Stimulated activated memory B cell treated with anti-CD40 and anti-IgM and Interleukin-4, amounts not matched to agents 10 μg/mL and 1 μg/mL and 100 μg/mL, for 72 hours (primary cell): ENCODE measurements at places on chromosomes 11 and 22.

DNA sequence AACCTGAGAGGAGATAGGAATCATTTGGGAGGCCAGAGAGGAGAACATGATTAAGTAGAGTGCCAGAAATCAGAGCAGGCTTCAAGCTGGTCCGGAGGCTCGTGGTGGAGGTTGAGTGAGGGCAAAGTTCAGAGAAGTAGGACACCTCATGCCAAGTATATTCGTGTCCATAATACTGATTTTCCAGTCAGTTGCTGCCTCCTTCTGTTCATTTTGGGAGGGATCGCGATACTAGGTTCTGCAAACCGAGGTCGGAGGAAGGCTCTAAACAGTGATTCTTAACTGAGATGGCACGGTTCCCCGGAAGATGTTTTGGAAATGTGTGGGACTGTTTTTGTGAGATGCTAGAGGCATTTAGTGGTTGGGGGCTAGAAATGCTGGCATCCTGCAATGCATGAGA is 13.6 kb upstream of the CD3E start:
- H3K4me1 ChIP-seq: peaks cover 8% of the 10 kb centered on the region
- peaks cover 36% of the 10 kb centered on the region for H3K27me3 ChIP-seq
- peak; percentile 66 for ATAC-seq
- no peak overlapping the region for H3K4me3 ChIP-seq
- no peak overlapping the region for H3K27ac ChIP-seq

DNA sequence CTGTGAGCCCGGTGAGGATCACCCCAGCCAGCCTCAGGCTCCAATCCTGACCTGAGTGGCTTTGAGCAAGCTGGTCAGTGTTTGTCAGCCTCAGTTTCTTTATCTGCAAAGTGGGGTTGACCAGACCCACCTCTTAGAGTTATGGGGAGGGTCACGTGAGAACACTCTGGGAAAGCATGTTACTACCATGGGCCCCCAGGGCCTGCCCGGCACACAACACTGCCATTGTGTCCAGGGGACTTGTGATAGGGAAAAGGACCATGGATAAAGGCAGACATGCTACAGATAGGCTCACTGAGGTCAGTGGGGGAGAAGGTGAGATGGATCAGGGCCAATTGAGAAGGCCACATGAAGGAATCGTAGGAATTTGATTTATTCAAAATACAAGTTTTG is 32.1 kb upstream of the SUSD2 start:
- ATAC-seq: no peak
- no peak overlapping the region for H3K27ac ChIP-seq
- H3K4me1 ChIP-seq: peaks cover 44% of the 10 kb centered on the region
- no peak overlapping the region for H3K4me3 ChIP-seq
- peaks cover 6% of the 10 kb centered on the region for H3K36me3 ChIP-seq

- no peaks in the 10 kb centered on the region for H3K36me3 ChIP-seq
- ATAC-seq: no peak
- H3K27ac ChIP-seq: no peak overlapping the region
- H3K27me3 ChIP-seq: peaks cover 21% of the 10 kb centered on the region
- H3K4me3 ChIP-seq: no peak overlapping the region
Observed at GRCh38 chr22:49999063-49999945, 13.3 kb downstream of the IL17REL start.

DNA sequence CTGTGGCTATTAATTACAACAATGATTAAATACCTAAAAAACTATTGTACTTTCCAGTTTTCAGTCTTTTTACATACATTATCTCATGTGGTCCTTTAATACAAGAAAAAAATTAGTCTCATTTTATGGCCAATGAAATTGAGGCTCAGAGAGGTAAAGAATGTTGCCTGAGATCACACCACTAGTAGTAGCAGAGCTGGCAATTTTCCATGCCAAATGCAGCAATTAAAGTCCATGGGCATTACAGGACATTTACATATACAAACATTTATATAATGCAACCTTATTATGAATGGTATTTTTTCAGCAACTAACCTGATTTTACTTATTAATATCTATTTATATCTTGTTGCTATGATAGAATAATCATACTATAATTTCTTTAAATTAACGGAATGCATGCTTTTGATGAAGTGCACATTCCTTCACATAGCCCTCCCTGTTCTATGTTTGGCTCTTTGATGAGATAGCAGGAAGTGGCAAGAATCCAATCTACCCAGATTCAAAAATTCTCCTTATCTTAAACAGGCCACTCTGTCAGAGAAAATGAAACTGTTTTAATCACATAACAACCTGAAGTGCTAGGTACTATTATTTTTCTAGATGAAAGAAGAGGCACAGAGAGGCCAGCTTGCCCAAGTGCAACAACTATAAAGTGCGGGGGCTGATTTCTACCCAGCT is 120.9 kb upstream of the LDLRAD3 start:
- H3K27me3 ChIP-seq: no peaks in the 10 kb centered on the region
- H3K4me3 ChIP-seq: no peak overlapping the region
- ATAC-seq: no peak
- no peak overlapping the region for H3K27ac ChIP-seq
- peaks cover 13% of the 10 kb centered on the region for H3K4me1 ChIP-seq

DNA sequence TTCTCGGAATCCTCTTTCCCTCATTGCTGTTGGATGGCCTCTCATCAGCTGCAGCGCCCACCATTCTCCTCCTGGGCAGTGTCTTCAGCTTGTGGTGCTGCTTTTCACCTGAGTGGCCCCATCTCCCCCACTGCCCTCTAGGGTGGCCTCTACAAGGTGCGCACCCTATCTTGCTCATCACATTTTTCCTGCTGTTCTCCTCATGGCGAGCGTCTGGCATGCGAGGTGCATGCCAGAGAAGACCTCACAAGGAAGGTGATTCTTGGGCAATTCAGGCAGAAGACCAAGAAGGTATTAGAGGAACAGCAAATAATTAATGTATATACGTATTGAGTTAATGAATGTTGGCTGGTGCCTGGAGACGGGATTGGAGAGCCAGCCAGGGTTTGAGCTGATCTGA is 3.1 kb downstream of the AP2A2 start:
- H3K36me3 ChIP-seq: peaks cover 11% of the 10 kb centered on the region
- no peak for ATAC-seq
- H3K4me3 ChIP-seq: peak overlapping the region; percentile 21
- H3K4me1 ChIP-seq: peaks cover 47% of the 10 kb centered on the region

GRCh38 chr22:27725661-27726060 is 75.9 kb downstream of the MN1 start:
- no peak overlapping the region for H3K4me3 ChIP-seq
- no peaks in the 10 kb centered on the region for H3K36me3 ChIP-seq
- no peaks in the 10 kb centered on the region for H3K4me1 ChIP-seq
- peaks cover 26% of the 10 kb centered on the region for H3K27me3 ChIP-seq
- ATAC-seq: no peak

DNA sequence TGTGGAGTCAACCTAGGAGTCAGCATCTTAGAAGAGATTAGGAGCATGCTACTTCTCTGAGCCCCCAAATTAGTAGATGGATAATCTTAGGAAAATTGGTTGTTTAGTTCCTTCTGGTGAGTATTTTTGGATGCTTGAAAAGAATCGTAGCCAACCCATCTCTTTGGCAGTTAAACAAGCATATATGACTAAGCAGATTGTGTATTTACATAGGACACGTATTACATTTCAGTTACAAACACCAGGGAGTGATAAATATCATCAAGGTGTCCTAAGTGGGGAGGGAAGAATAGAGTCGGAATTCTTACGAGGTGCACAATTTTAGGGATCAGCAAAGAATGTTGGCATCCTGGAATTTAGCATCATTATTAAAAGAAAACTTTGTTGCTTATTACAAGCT is 13.5 kb downstream of the PLET1 start:
- no peak overlapping the region for H3K4me3 ChIP-seq
- no peak for ATAC-seq

DNA sequence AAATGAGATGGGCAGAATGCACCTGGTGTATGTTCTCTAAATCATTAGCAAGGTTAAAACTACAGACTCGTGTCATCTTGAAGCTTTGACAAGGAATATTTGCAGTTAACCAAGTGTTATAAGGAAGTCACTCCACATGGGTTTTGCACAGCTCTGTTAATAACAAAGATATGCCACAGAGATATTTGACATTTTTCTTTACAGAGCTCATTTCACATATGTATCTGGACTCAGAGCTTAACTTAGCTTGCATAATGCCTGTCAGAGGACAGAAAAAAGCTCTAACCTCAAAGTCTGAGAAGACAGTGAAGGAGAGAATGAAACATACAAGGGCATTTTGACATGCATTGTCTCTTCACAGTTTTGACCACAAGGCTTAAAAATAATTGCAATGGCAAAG is 105.5 kb downstream of the C11orf87 start:
- no peaks in the 10 kb centered on the region for H3K4me1 ChIP-seq
- no peaks in the 10 kb centered on the region for H3K27me3 ChIP-seq
- H3K4me3 ChIP-seq: no peak overlapping the region
- ATAC-seq: no peak
- no peaks in the 10 kb centered on the region for H3K36me3 ChIP-seq

- no peak overlapping the region for H3K4me3 ChIP-seq
- ATAC-seq: no peak
- H3K27ac ChIP-seq: no peak overlapping the region
- no peaks in the 10 kb centered on the region for H3K36me3 ChIP-seq
- no peaks in the 10 kb centered on the region for H3K27me3 ChIP-seq
Observed at GRCh38 chr22:22079404-22080148, 97.0 kb upstream of the TOP3B start.

DNA sequence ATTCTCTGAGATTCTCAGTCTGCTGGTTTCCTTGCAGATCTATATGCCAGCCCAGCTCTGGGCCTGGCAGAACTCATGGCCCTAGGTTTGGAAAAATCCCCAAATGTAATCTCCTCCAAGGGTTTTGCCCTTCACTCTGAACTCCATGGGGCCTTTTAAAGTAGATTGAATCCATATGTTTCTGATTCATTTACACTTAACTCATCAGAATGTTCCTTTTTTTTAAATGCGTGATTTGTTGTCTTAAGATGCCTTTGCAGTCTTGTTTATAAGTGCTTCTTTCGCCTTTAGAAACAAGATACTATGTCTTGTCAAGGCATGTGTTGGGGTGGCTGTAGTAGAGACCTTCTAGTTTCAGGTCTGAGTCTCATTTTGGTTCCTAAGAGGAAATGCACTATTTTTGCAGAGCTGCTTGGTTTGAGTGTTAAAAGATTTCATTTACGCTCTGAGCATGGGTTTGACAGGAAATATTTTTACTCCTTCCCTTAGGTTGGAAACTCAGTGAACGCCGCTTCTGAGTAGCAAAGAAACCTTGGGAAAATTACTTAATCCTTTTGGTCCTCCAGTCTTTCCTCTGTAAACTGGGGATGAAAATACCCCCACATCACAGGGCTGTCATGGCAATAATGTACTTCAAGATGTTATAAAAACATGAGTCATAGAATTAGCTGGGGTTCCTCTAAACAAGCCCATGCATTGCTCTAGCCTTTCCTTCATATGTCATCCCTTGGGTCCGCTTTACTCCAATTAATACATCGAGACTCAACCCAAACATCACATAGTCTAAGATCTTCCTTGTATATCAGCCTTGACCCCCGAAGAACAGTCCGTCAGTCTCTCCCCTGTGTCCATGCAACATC is 83.5 kb downstream of the SNX19 start:
- H3K36me3 ChIP-seq: no peaks in the 10 kb centered on the region
- no peak overlapping the region for H3K27ac ChIP-seq
- peaks cover 21% of the 10 kb centered on the region for H3K27me3 ChIP-seq

DNA sequence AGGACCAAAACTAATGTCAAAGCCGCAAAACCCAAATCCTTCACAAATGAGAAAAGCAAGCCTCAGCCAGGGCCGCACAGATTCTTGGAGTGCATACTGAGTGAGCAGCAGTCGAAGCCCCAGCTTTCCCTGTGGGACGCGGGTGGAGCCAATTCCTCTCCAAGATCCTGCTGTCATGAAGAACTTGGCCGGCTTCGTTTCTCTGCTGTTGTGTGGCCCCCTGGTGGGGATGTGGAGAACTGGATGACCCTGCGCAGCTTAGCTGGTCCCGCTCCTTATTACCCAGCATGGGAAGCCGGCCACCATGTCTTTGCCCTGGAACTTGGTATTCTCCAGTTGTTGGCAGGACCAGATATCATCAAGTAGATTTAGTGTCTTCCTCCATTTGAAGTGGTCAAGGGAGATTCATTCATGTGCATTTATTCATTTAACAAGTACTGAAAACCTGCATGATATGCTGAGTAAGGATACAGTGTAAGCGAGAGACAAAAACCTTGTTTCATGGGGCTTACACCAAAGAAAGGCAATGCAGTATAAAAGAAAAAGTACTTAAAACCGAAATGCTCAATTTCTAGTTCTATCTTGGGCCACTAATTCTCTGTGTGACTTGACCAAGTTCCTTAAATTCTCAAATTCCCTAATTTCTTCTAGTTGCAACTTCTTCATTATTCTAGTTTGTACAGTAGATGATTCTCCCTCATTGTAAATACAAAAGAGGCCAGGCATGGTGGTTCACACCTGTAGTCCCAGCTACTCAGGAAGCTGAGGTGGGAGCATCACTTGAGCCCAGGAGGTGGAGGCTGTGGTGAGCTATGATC is 56.7 kb upstream of the CRTAM start:
- H3K27me3 ChIP-seq: no peaks in the 10 kb centered on the region
- H3K27ac ChIP-seq: no peak overlapping the region
- peaks cover 12% of the 10 kb centered on the region for H3K36me3 ChIP-seq

GRCh38 chr11:64643256-64643881 is 52.3 kb downstream of the SLC22A12 start:
- peaks cover 46% of the 10 kb centered on the region for H3K27me3 ChIP-seq
- H3K27ac ChIP-seq: no peak overlapping the region
- ATAC-seq: no peak
- no peaks in the 10 kb centered on the region for H3K36me3 ChIP-seq

- no peak overlapping the region for H3K27ac ChIP-seq
- H3K4me3 ChIP-seq: no peak overlapping the region
- no peaks in the 10 kb centered on the region for H3K36me3 ChIP-seq
- H3K4me1 ChIP-seq: no peaks in the 10 kb centered on the region
- peaks cover 8% of the 10 kb centered on the region for H3K27me3 ChIP-seq
Observed at GRCh38 chr11:134485316-134485715, 73.3 kb upstream of the B3GAT1 start.

DNA sequence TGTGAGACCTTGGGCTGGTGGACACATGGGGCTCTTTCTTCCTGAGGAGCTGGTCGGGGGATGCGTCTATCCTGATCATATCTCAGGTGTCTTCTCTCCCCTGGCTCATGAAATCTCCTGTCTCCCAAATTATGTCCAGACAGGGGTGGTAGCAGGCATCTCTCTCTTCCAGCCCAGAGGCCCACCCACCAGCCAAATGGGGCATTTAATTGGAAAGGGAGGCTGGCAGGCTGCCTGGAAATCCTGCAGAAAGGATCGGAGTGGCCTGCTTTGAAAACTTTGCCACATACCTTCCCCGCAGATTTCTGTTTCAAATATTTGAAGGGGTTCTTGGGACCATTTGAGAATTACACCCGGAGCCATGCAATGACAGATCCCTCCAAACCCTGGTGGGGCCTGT is 37.4 kb downstream of the SMIM38 start:
- no peak overlapping the region for H3K27ac ChIP-seq
- H3K4me3 ChIP-seq: no peak overlapping the region
- ATAC-seq: no peak
- H3K4me1 ChIP-seq: no peaks in the 10 kb centered on the region
- peaks cover 10% of the 10 kb centered on the region for H3K27me3 ChIP-seq
- peaks cover 14% of the 10 kb centered on the region for H3K36me3 ChIP-seq

GRCh38 chr11:64056213-64056785 is 20.6 kb downstream of the FLRT1 start:
- peaks cover 8% of the 10 kb centered on the region for H3K4me1 ChIP-seq
- ATAC-seq: no peak
- no peak overlapping the region for H3K4me3 ChIP-seq
- peaks cover 26% of the 10 kb centered on the region for H3K27me3 ChIP-seq
- H3K36me3 ChIP-seq: no peaks in the 10 kb centered on the region
